ENCODE measurements at places on chromosomes 3 and 15.

DNA sequence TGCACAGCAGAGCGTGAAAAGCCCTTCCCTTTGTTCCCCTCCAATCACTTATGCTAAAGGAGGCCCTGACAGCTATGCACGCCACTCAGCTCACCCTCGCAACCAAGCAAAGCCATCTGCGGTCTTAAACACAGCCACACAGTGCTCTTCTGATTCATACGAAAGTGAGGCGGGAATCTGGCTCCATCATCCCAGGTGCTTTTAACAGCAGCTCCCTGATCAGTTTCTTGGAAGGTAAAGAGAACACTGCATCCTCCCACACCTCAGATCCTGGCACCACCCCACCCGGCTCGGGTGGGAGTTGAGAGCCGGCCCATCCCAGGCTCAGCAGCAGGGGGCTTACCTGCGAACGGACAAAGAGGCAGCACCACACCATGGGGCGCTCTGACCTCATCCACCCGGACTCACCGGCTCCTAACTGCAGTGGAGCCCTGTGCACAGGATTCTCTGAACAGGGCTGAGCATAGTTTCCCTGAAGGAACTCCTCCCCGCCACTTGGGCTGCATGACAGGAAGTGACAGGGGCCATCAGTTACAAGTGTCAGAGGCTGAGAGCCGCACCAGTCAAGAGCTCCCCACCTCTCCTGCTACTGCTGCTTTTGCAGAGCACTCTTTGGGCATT lies 114.3 kb upstream of the ARHGEF3 start:
- no peak for DNase-seq

- DNase-seq = no peak
These were observed 78.2 kb downstream of the CYP19A1 start for GRCh38 chr15:51260202-51260601.

- DNase-seq = no peak
These were observed 983.6 kb upstream of the NR2F2 start for GRCh38 chr15:95346721-95347475.

DNA sequence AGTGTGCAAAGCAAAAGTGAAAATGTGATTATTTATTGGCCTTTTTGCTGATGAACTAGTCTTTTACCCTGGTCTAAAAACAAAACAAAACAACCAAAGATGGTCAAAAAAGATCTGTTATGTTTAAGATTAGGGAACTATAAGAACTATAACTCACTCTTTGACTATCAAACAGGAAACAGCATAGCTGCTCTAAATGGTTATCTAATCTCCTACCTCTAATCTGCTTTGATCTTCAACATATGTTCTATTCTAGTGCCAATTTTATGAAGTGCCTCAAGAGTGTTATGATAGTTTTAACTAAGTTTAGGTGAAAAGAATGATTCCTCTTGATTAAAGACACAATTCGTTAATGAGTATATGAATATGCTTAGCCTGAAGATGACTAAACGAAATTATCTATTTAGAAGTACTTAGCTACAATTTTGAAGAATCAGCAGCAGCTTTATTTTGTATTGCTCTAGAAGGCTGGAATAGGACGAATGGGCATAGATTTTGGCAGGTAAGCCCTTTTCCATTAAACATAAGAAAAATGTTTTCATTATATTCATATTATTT lies 46.0 kb downstream of the SETD2 start:
- no peak for DNase-seq

- peak; percentile 63 for DNase-seq
These were observed 47.5 kb upstream of the AADACL2 start for GRCh38 chr3:151686257-151686656.

GRCh38 chr3:67535006-67535405 lies 119.4 kb downstream of the SUCLG2 start:
- DNase-seq = no peak

- peak; percentile 69 for DNase-seq
These were observed 120.0 kb downstream of the ATG7 start for GRCh38 chr3:11392014-11392859.

GRCh38 chr15:91890614-91891013 lies 37.1 kb downstream of the SLCO3A1 start:
- peak; percentile 85 for DNase-seq

DNA sequence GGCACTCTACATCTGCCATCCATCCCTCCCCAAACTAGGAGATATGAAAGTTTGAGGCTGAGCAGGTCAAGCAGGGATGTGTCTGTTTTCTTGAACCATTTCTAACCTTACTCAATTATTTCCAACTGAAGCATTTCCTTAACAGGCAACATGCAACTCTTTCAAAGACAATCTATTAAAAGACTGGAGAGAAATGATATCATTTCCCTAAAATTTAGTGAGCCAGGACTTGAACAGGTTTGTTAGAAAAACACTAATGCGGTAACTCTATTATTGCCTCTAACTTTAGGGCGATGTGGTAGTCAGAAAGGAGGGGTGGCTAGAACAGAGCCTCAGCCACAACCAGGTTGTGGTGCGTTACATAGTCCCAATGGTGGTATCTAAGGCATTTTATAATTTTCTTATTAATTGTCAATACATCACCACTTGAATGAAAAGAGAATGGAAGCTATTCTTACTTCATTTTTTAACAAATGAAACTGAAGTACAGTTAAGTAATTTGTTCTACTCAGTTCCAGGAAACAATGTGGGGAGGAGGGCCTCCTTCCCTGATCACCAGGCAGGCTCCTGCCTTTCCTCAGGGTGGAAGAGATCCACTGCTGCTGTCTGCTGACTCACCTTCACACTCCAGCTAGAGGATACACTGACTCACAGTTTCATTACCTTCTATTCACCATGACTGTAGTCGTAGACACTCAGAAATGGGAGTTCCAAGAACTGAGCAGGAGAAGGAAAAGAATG lies 22.8 kb downstream of the MYO1E start:
- DNase-seq = peak; percentile 93

- DNase-seq = peak; percentile 64
These were observed 70.0 kb upstream of the HEG1 start for GRCh38 chr3:125125821-125126245.

DNA sequence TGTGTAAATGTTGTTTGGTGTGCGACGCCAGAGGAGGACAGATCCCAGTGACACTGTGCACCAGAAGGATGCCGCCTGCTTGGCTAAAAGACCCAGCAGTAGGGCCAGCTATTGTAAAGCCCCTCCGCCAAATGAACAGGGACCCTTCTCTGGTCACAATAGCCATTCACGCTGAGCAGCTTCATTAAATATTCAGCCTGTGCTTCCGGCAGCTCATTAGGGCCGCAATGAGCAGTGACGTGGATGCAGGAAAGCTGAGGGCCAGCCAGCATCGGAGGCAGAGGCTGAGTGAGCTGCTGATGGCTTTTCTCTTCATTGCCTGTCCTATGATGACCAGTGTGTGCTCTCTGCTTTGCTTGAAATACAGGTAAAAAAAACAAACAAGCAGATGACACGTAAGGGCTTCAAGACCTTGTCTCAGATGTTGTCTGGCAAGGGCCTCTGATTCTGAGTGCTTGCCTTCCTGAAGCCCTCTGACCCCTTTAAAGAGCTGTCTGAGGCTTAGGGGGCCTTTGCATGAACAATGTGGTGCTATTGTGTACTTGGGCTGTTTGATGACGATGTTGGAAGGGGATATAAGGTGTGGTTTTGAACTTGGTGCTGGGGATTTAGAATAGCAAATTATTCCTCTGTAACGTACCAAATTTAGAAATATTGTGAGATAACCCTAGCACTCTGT lies 130.4 kb downstream of the FEZF2 start:
- no peak for DNase-seq
